Naive thymus-derived CD8-positive, alpha-beta T cell (primary cell): ENCODE measurements at places on chromosomes 16 and 17. TPM values are rescaled to one million over a fixed set of nuclear protein-coding genes. Genes with fewer than 3 reads are reported as not detected.

ACSM2A gene
- total RNA-seq = not detected

WNK4 gene
- total RNA-seq = 0.62 TPM

NEUROD2 gene
- not detected for total RNA-seq

DNASE1L2 gene
- total RNA-seq = 1.6 TPM

- no peak for DNase-seq
These were observed 11.9 kb upstream of the SSTR5 start for GRCh38 chr16:1060416-1061340.

GRCh38 chr17:57125866-57126265, 40.8 kb downstream of the AKAP1 start:
- DNase-seq = no peak

- no peak for DNase-seq
These were observed 38.3 kb upstream of the RCVRN start for GRCh38 chr17:9943343-9943742.

GRCh38 chr16:66292241-66292935, 74.1 kb upstream of the CDH5 start:
- no peak for DNase-seq

GRCh38 chr16:89071686-89072547, 21.7 kb upstream of the ACSF3 start:
- DNase-seq = no peak

GRCh38 chr16:75257886-75258806, 6.7 kb upstream of the BCAR1 start:
- no peak for DNase-seq

- DNase-seq = no peak
These were observed 7.6 kb downstream of the AIPL1 start for GRCh38 chr17:6427279-6427781.

- DNase-seq = no peak
These were observed 272.2 kb upstream of the CCL2 start for GRCh38 chr17:33982909-33983308.

DNA sequence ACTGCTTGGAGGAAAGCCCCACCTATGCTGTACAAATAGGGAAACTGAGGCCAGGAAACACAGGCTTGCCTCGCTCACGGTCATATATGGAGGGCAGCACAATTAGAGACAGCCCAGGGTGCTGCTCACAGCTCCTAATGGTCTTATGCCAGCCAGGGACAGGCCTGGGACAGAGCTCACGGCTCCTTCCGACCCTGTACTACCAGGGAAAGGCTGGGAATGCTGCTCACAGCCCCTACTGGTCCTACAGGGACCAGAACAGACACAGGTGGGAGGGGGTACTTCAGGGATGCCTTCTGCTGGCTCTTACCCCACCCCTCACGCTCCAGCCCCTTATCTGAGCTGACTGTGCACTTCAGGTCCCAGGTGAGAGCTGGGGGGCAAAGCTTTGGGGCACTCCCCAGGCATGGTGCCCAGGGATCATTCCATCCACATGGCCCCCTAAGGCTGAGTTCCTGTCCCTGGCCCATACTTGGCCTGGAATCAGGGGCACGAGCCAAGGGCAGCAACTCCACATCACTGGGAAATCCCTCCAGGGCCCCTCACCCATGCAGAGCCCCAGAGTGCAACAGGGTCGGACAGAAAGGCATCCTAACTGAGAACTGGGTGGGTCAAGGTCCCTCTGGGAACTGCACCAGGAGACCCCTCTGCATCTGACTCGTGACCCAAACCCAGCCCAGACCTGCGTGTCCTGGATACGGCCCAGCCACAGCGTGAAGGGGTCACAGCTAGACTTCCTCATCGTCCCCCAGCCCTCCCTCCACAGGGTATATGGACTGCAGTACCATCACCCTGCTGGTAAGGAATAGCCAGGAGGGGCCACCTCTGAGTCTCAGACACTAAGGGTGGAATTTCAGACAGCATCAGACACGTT, 5.9 kb downstream of the RHBDF1 start:
- no peak for DNase-seq
